ENCODE measurements at places on chromosomes 6 and 20. TPM values are rescaled to one million over a fixed set of nuclear protein-coding genes. Genes with fewer than 3 reads are reported as not detected.

GRCh38 chr20:8250539-8251200 lies 118.6 kb downstream of the PLCB1 start:
- no peaks in the 10 kb centered on the region for H3K27me3 ChIP-seq
- no peak for DNase-seq
- H3K27ac ChIP-seq: no peak overlapping the region
- H3K4me3 ChIP-seq: no peak overlapping the region
- no peaks in the 10 kb centered on the region for H3K36me3 ChIP-seq

DNA sequence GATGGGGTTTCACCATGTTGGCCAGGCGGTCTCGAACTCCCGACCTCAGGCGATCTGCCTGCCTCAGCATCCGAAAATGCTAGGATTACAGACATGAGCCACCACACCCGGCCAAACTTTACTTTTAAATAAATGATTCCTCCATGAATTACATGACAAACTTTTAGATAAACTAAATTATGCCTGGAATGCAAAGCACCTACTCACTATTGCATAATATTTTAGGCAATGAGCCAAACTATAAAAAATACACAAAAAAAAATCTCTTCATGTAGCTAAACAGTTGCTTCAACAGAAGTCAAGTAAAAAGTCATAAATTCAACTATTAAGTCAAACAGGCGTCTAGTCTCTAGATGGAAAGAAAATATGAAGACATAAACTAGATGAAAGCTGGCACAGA lies 56.5 kb downstream of the PTPRK start:
- H3K36me3 ChIP-seq: no peaks in the 10 kb centered on the region
- no peak overlapping the region for H3K27ac ChIP-seq
- no peak overlapping the region for H3K4me3 ChIP-seq
- no peak for DNase-seq

GRCh38 chr6:121579478-121579877 lies 144.0 kb downstream of the GJA1 start:
- no peak overlapping the region for H3K4me3 ChIP-seq
- H3K36me3 ChIP-seq: no peaks in the 10 kb centered on the region
- H3K27ac ChIP-seq: no peak overlapping the region
- no peak for DNase-seq

- no peak overlapping the region for H3K4me3 ChIP-seq
- no peak for DNase-seq
- no peaks in the 10 kb centered on the region for H3K4me1 ChIP-seq
- no peaks in the 10 kb centered on the region for H3K36me3 ChIP-seq
- H3K27ac ChIP-seq: no peak overlapping the region
- H3K27me3 ChIP-seq: no peaks in the 10 kb centered on the region
These were observed 30.6 kb upstream of the MYLK2 start for GRCh38 chr20:31788578-31788977.

- peak overlapping the region; percentile 87 for H3K27ac ChIP-seq
- no peaks in the 10 kb centered on the region for H3K36me3 ChIP-seq
- peaks cover 7% of the 10 kb centered on the region for H3K27me3 ChIP-seq
- no peak overlapping the region for H3K4me3 ChIP-seq
- peaks cover 33% of the 10 kb centered on the region for H3K4me1 ChIP-seq
These were observed 41.2 kb downstream of the SLC35D3 start for GRCh38 chr6:136963259-136963658.

GRCh38 chr6:39225946-39226437 lies 3.3 kb downstream of the KCNK5 start:
- no peak overlapping the region for H3K27ac ChIP-seq
- no peaks in the 10 kb centered on the region for H3K36me3 ChIP-seq
- H3K4me3 ChIP-seq: peak overlapping the region; percentile 11
- no peak for DNase-seq
- H3K4me1 ChIP-seq: peaks cover 17% of the 10 kb centered on the region
- H3K27me3 ChIP-seq: peaks cover 94% of the 10 kb centered on the region

DNA sequence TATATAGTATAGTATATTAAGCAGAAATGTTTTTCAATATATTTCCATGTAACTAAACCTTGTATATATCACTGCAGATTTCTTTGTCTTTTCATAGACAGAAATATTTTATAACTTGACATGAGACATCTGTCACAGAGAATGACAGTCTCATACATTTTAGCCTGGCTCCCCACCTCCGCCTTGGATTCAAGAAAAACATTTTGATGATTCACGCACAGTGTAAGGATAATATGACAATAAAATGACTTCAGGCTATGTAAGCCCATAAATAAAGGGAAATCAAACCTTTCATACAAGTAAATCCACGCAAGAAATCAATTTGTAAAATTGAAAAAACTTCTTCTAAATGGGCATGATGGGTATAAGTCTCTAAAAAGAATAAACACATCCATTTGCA lies 36.4 kb downstream of the FBXO5 start:
- H3K27ac ChIP-seq: no peak overlapping the region
- H3K4me1 ChIP-seq: peaks cover 7% of the 10 kb centered on the region
- H3K4me3 ChIP-seq: no peak overlapping the region
- H3K36me3 ChIP-seq: no peaks in the 10 kb centered on the region

- H3K4me3 ChIP-seq: no peak overlapping the region
- no peaks in the 10 kb centered on the region for H3K4me1 ChIP-seq
- no peak overlapping the region for H3K27ac ChIP-seq
- no peak for DNase-seq
These were observed 41.4 kb downstream of the HLA-F start for GRCh38 chr6:29764422-29765196.

DNA sequence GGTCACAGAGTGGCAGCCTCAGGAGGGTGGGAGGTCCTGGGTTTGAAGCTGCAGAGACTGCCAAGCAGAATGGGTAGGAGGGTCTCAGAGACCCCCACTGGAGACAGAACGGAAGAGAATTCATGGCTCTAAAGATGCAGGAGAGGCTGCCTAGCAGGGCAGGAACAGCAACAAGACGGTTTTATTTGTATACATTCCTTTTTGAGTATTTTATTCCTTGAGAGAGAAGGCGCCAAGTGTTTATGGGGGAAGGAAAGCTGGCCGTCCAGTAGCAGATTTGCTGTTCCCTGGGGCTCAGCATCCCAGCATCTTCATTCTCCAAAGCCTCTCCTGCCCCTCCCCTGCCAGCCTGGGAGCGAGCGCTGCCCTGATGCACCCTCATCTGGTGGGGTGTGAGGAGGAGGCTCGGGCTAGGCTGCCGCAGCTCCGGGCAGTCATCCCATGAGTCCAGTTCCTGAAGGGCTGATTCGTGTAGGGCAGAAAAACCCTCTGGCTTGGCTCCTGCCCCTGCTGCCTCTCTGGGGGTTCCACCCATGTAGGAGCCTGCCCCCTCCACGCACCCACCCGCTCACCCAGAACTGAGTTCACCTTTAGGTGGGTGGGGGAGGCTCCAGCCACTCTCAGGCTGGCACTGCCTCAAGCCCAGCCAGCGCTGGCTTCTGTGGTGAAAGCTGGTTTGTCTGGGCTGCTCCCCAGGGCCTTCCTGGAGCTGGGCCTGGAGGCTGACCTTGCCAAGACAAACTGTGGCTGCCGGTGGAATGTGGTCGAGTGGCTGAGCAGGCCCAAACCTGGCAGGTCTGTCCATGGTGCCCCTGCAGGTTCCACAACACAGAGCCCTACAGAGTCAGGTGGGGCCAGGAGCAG lies 32.4 kb downstream of the CPXM1 start:
- peak; percentile 32 for DNase-seq
- no peak overlapping the region for H3K27ac ChIP-seq
- H3K27me3 ChIP-seq: peaks cover 66% of the 10 kb centered on the region
- no peaks in the 10 kb centered on the region for H3K36me3 ChIP-seq
- no peak overlapping the region for H3K4me3 ChIP-seq

DNA sequence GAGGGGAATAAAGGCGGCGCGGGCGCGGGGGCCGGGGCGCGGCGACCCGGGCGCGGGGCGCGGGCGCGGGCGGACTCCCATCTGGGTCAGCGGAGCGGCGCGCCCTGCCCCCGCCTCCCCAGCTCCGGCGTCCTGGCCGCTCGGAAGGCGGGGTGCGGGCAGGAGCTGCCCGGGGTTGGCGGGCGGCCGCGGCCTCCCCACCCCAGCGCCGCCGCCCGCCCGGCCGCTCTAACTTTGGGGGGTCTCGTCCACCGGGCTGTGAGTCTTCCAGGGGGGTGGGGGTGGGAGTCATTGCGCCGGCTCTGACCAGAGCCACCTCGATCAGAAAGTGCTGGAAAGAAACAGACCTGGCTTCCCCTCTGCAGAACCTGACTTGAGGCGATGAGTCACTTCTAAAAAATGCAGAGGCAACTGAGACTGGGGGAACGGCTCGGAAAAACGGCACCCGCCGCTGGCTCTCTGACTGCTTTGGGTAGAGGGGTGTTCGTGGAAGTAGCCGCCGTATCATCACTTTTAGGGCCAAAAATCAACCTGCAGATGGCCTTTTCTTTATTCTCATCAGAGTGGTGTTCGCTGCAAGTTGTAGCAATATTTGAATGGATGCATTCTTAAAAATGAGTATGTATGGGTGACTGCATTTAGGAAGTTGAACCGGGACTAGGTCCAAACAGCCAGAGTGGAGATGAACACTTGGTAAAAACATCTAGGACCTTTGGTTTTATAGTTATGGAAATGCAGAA lies 667 bp downstream of the CAP2 start:
- peak; percentile 22 for DNase-seq
- peaks cover 22% of the 10 kb centered on the region for H3K4me1 ChIP-seq
- peaks cover 7% of the 10 kb centered on the region for H3K27me3 ChIP-seq
- peak overlapping the region; percentile 69 for H3K4me3 ChIP-seq
- no peaks in the 10 kb centered on the region for H3K36me3 ChIP-seq

GRCh38 chr6:53727748-53728147 lies 62.2 kb upstream of the KLHL31 start:
- no peak overlapping the region for H3K27ac ChIP-seq
- no peak overlapping the region for H3K4me3 ChIP-seq
- H3K36me3 ChIP-seq: no peaks in the 10 kb centered on the region

GRCh38 chr6:169019727-169020491 lies 233.7 kb downstream of the THBS2 start:
- H3K4me1 ChIP-seq: no peaks in the 10 kb centered on the region
- no peaks in the 10 kb centered on the region for H3K36me3 ChIP-seq
- H3K27ac ChIP-seq: no peak overlapping the region

GRCh38 chr20:51171141-51171540 lies 148.2 kb upstream of the KCNG1 start:
- no peaks in the 10 kb centered on the region for H3K4me1 ChIP-seq
- DNase-seq: no peak
- peaks cover 70% of the 10 kb centered on the region for H3K27me3 ChIP-seq
- H3K36me3 ChIP-seq: no peaks in the 10 kb centered on the region
- H3K4me3 ChIP-seq: no peak overlapping the region
- no peak overlapping the region for H3K27ac ChIP-seq

DNA sequence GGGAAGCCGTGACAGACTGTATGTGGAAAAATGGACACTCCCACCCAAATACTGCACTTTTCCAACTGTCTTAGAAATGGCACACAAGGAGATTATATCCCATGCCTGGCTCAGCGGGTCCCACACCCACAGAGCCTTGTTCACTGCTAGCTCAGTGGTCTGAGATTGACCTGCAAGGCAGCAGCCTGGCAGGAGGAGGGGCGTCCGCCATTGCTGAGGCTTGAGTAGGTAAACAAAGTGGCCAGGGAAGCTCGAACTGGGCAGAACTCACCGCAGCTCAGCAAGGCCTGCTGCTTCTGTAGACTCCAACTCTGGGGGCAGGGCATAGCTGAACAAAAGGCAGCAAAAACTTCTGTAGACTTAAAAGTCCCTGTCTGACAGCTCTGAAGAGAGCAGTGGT lies 11.4 kb upstream of the RNF146 start:
- H3K4me3 ChIP-seq: no peak overlapping the region
- no peak for DNase-seq
- H3K4me1 ChIP-seq: no peaks in the 10 kb centered on the region
- no peak overlapping the region for H3K27ac ChIP-seq
- H3K36me3 ChIP-seq: no peaks in the 10 kb centered on the region

GRCh38 chr6:96152114-96152708 lies 136.4 kb downstream of the FUT9 start:
- H3K27me3 ChIP-seq: no peaks in the 10 kb centered on the region
- no peak overlapping the region for H3K4me3 ChIP-seq
- H3K4me1 ChIP-seq: no peaks in the 10 kb centered on the region
- no peak for DNase-seq
- no peaks in the 10 kb centered on the region for H3K36me3 ChIP-seq

DNA sequence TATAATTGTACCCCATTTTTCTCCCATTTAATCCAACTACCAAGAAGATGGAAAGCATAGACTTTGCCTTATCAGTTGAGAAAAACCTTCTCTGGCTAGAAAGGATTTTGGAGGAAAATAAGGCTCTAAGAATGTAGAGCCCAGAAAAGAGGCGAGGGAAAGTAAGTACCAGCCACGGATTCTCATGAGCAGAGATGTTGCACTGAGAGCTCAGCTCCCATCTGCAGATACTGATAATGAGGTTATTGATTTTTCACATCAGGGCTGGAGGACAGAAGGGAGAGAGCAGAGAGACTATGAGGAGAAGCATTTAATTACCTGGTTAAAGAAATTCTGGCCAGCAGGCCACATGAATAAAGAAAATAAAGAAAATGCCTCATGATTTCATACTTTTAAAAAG lies 104.4 kb upstream of the FAM184A start:
- H3K4me1 ChIP-seq: peaks cover 6% of the 10 kb centered on the region
- no peak overlapping the region for H3K27ac ChIP-seq
- no peak overlapping the region for H3K4me3 ChIP-seq
- no peak for DNase-seq
- no peaks in the 10 kb centered on the region for H3K27me3 ChIP-seq

- H3K4me1 ChIP-seq: no peaks in the 10 kb centered on the region
- H3K27ac ChIP-seq: no peak overlapping the region
- DNase-seq: no peak
- H3K27me3 ChIP-seq: peaks cover 11% of the 10 kb centered on the region
- no peaks in the 10 kb centered on the region for H3K36me3 ChIP-seq
- no peak overlapping the region for H3K4me3 ChIP-seq
These were observed 278.1 kb upstream of the SASH1 start for GRCh38 chr6:148064406-148065134.

- H3K27ac ChIP-seq: no peak overlapping the region
- H3K36me3 ChIP-seq: no peaks in the 10 kb centered on the region
- no peaks in the 10 kb centered on the region for H3K4me1 ChIP-seq
- peaks cover 91% of the 10 kb centered on the region for H3K27me3 ChIP-seq
- no peak for DNase-seq
These were observed 211.7 kb downstream of the TFAP2C start for GRCh38 chr20:56840716-56841261.

The CYP39A1 gene
- total RNA-seq: 5.4 TPM

The UBE2C gene
- 0.91 TPM for total RNA-seq

The TNNC2 gene
- total RNA-seq: 0.33 TPM

The TENT5A gene
- total RNA-seq: 44.4 TPM

The PAX1 gene
- total RNA-seq: not detected

The GRIK2 gene
- 11.3 TPM for total RNA-seq

The RIPOR2 gene
- 3.1 TPM for total RNA-seq

The EFCAB8 gene
- not detected for total RNA-seq

The OXT gene
- not detected for total RNA-seq

The AIF1 gene
- 15.2 TPM for total RNA-seq

The C6orf132 gene
- 1.4 TPM for total RNA-seq

The REPS1 gene
- 30.6 TPM for total RNA-seq

The RSPH4A gene
- not detected for total RNA-seq

The C20orf96 gene
- total RNA-seq: 6.6 TPM

The RHAG gene
- total RNA-seq: 0.44 TPM

The IYD gene
- total RNA-seq: not detected

The C6orf118 gene
- not detected for total RNA-seq

The GPX5 gene
- total RNA-seq: not detected

The DPPA5 gene
- not detected for total RNA-seq

The PBOV1 gene
- total RNA-seq: not detected

The RPS21 gene
- total RNA-seq: 661 TPM

Data from left ventricle myocardium inferior (tissue), 1 donor.